KBM-7 (cell line): ENCODE measurements at places on chromosomes 7 and 10.

GRCh38 chr7:134886353-134887057 is 99.8 kb upstream of the AGBL3 start:
- no peak for DNase-seq

GRCh38 chr10:60293581-60294175 is 96.0 kb downstream of the ANK3 start:
- DNase-seq: no peak

- no peak for DNase-seq
These were observed 78.3 kb downstream of the NSUN6 start for GRCh38 chr10:18572959-18573561.

- DNase-seq: no peak
These were observed 74.5 kb upstream of the LEP start for GRCh38 chr7:128166603-128167041.

DNA sequence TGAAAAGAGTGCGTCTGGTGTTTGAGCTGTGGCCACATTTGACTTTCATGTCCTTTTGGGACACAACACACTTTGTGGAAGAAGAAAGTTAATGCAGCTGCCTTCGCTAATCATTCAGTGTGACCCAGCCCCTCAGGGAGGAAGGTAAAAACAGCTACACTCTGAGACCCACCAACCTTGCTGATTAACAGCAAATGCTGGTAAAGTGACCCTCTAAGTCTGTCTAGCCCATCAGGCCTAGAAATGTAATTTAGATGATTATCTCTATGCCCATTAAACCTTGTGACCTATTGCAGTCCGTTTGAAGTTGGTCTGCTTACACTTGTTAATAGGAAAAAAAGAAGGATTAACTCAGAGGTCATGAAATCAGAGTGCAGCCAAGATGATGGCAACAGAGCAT is 161.9 kb upstream of the WNT16 start:
- no peak for DNase-seq
